Right forelimb (tissue), 1 donor: ENCODE measurements at places on chromosomes 1 and 21.

DNA sequence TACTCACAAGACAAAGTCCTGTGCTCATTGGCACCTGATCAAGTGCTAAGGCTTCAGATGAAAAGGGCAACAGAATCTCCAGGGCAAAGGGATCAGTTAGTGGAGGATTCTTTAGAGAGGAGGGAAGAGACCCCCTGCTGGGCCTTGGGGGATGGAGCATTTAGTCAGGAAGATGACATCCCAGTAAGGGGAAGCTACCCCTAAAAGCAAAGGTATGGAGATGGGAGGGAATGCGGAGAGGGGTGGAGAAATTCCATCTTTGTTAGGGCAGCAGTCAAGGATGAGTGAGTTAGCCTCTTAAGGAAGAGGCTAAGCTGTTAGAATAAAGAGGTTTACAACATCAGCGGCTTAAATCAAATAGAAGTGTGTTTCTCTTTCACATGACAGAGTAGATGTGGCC lies 67.4 kb downstream of the ST6GALNAC3 start:
- no peak for DNase-seq

GRCh38 chr1:225595974-225596551 lies 56.9 kb downstream of the ENAH start:
- DNase-seq: no peak

GRCh38 chr1:244548558-244549115 lies 87.6 kb downstream of the CATSPERE start:
- DNase-seq: no peak

GRCh38 chr1:212916481-212917133 lies 33.7 kb upstream of the VASH2 start:
- DNase-seq: peak; percentile 74

- no peak for DNase-seq
Observed at GRCh38 chr1:45325851-45326506, 716 bp upstream of the HPDL start.

GRCh38 chr1:165234149-165234548 lies 122.4 kb downstream of the LMX1A start:
- DNase-seq: no peak

DNA sequence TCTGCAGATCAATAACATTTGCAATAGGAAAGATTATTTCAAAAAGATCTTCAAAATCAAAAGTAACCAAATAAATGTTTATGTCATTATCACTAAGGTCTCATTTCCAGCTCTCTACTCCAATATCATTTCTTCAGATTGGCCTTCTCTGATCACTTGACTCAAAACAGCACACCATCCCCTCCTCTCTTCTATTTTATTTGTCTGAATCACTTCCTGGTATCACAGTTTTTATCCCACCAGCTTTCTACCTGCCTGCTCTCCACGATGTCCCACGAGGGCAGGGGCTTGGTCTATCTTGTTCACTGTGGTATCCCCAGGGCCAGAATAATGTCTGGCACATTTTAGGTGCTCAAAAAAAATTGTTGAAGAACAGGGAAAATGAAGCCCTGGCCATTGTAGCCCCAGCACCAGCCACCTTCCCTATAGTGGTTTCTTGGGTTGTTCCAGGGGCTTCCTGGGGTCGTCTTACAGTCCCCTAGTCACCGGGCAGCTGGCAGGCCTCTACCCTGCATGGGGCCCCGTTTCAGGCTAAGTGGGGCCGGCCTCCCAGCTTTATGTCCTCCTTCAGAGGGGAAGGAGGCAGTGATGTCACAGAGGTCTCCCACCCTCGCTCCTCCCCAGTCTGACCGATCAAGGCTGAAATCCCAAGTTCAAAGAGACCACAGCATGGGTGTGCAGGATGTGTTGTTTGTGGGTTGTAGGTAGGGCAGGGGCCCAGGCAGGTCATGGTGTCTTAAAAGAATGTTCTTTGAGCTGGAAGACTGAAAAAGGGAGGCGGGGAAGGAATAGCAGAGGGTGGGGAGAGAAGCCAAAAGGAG lies 3.5 kb upstream of the PADI1 start:
- peak; percentile 7 for DNase-seq

DNA sequence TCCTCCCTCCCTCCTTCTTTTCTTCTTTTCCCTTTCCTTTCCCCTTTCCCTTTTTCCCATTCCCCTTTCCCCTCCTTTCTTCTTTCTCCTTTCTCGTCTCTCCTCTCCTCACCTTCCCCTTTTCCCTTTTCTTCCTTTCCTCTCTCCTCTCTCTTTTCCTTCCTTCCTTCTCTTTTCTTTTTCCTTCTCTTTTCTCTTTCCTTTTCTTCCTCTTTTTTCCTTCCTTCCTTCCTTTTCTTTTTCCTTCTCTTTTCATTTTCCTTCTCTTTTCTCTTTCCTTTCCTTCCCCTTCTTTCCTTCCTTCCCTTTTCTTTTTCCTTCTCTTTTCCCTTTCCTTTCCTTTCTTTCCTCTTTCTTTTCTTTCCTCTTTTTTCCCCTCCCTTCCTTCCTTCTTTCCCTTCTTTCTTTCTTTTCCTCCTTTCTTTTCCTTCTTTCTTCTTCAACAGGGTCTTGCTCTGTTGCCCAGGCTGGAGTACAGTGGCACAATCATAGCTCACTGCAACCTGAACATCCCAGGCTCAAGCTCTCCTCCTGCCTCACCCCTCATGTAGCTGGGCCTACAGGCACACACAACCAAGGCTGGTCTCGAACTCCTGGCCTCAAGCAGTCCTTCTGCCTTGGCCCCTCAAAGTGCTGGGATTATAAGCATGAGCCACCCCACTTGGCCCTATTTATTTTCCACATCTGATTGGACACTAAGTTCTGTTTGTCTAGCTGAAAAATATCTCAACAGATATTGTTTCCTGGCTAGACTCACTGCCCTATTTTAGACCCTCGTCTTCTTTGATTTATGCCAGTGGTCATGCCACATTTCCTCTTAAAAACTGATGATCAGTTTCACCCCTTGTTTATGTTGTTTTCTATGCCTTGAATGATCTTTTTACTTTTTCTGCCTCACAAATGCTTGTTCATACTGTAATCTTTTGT lies 57.1 kb upstream of the MACF1 start:
- DNase-seq: no peak

GRCh38 chr1:50742523-50742922 lies 217.5 kb downstream of the FAF1 start:
- DNase-seq: no peak

- DNase-seq: no peak
Observed at GRCh38 chr1:204735042-204735441, 49.5 kb upstream of the LRRN2 start.

- no peak for DNase-seq
Observed at GRCh38 chr21:44710294-44710665, 1.1 kb downstream of the TSPEAR start.

DNA sequence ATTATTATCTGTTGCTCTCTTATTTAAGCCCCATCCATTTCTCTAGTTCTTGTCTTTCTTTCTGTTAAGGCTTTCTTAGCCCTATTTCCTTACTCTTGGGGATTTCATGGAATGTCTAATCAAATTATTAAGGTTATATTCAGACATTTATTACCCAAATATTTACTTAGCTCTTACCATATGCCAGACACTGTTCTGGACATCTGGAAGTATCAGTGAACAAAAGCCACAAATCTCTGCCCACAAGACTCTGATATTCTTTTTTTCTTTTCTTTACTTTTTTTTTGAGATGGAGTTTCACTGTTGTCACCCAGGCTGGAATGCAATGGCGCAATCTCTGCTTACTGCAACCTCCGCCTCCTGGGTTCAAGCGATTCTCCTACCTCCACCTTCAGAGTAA lies 74.3 kb upstream of the NBL1 start:
- no peak for DNase-seq

DNA sequence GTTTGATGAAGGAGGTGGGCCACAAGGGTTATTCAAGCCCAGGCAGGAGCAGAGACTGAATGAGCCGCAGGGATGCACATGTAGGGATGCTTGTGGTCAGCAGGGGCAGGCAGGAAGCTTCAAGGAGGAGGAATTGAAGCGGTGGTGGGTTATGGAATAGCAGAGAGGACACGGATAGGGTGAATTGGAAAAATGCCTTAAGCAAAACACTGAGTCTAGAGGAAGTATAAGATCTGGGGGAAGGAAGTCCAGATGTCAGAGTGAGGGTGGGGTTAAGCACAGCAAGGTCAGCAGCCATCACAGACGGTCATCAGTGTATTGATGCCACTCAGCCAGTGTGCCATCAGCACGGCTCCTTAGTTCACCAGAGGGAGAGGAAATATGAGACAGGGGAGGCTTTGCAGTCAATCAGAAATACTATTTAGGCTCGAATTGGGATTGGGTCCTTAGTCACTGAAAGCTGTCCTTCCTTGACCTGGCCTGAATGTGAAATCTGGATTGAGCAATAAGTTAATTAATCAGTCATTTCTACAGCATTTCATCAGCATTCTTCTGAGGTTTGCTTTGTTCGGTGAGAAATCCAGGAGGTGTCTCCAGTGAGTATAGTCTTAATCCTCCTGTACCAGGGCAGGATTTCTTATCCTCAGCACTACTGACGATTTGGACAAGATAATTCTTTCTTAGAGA lies 6.0 kb upstream of the LCE1F start:
- no peak for DNase-seq

DNA sequence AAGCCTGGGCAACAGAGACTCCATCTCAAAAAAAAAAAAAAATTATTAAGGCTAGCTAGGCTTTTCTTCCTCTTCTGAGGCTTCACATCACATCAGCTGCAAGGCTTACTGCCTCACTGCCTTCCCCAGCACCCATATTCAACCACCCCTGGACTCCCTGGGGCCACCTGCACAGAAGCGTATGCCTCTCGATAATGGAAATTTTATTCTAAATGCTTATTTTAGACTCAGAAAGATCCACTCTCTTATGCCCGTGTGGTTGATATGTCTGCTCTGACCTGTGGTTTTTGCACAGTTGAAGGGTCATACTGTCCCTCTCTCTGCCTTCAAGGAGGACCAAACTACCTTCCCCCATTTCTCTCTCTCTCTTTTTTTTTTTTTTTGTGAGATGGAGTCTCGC lies 1.5 kb upstream of the FCRLA start:
- no peak for DNase-seq

- no peak for DNase-seq
Observed at GRCh38 chr1:75423616-75424015, 187.3 kb downstream of the SLC44A5 start.

- no peak for DNase-seq
Observed at GRCh38 chr1:159921700-159922504, 3.4 kb downstream of the TAGLN2 start.
